ENCODE measurements at places on chromosomes 2 and 18.
A peak's percentile ranks its signal among the peaks of the same experiment; 100 is the strongest.

GRCh38 chr2:166373105-166373504 lies 2.6 kb downstream of the SCN9A start:
- no peak for DNase-seq

- peak; percentile 64 for DNase-seq
Observed at GRCh38 chr2:211957799-211958198, 580.8 kb downstream of the ERBB4 start.

DNA sequence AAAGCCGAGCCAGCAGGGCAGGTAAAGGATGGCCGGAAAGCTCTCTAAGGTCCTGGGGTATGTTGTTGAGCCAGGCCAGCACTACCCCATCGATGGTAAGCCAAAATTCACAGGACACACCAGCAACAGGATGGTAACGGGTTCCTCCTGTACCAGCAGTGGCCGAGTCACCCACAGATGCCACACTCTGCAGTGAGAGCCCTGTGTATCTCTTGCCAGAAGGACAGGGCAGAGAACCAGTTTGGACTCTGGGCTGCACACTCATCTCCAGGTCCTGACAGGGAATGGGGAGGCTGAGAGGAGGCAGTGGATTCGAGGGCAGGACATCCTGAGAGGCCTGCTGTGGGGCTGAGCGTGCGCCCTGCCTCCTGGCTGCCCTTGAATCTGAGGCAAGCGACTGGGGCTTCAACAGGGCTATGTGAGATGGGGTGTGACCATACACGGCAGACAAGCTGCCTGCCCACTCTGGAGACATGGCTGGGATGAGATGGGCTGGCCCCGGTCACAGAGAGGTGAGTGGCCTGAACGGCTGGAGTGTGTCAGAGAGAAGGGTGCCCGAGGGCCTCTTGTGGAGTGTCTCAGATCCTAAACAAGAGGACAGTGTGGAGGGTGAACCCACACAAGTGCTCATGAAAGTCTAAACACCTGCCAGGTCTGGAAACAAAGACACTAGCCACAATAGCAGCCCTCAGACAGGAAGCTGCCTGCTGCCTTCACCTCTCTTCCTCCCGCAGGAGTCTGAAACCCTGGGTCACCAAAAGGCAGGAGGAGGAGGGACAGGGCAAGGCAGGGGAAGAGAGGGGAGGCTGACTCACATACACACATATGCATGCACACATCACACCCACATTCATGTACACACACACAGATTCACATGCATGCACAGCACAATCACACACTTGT lies 182.3 kb downstream of the LOXHD1 start:
- peak; percentile 83 for DNase-seq

- peak; percentile 88 for DNase-seq
Observed at GRCh38 chr2:212052412-212053159, 486.0 kb downstream of the ERBB4 start.

GRCh38 chr2:83103613-83104012 lies 1355.5 kb downstream of the SUCLG1 start:
- DNase-seq = no peak

DNA sequence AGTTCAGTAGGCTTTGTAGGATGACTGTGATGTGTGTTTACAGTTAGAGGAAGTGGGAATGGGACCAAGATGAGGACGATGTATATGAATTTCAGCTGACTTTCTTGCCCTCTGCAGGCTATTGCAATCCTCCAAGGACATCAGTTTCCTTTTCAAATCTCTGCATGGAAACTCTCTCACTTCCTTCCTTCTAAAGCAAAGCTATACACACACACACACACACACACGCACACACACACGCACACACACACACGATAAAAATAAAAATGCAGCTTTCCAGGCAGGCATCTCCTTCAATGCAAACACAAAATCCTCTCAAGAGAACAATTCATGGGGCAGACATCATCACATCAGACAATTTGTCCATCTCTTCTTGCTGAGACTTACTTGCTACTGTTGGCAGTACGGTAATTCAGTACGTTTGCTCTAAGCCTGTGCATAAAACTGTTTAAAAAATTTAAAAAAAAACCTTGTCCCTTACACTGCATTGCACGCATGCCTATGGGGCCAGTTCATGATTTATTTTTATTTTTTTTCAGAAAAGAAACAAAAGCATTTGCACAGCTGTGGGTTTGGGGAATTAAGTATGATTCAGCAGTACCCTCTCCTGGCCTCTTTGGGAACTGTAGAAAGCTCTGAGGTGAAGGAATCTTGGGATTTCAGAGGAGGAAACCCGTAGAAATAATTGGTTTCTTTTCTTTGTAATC lies 27.1 kb upstream of the ICOS start:
- peak; percentile 59 for DNase-seq

GRCh38 chr2:70003093-70003830 lies 41.8 kb upstream of the ASPRV1 start:
- DNase-seq = no peak

Measured in MM.1S (cell line).